Left renal pelvis (tissue), 4 donors: ENCODE measurements at places on chromosomes 3 and 15. TPM values are rescaled to one million over a fixed set of nuclear protein-coding genes. Genes with fewer than 3 reads are reported as not detected.

The ADAMTS7 gene
- polyA plus RNA-seq: 38.1 TPM

The C2CD4A gene
- polyA plus RNA-seq: not detected

The SYNPR gene
- polyA plus RNA-seq: not detected

The STAG1 gene
- polyA plus RNA-seq: 53.1 TPM
